Stimulated activated CD4-positive, alpha-beta T cell treated with anti-CD3 and anti-CD28 coated beads, TNF-alpha, amount 100 ng/mL, for 24 hours (primary cell): ENCODE measurements at places on chromosomes 7 and 10.

GRCh38 chr7:106423821-106424475 lies 139.2 kb upstream of the NAMPT start:
- no peak for DNase-seq

GRCh38 chr10:74081192-74081803 lies 69.3 kb downstream of the AP3M1 start:
- DNase-seq, result peak; percentile 27

DNA sequence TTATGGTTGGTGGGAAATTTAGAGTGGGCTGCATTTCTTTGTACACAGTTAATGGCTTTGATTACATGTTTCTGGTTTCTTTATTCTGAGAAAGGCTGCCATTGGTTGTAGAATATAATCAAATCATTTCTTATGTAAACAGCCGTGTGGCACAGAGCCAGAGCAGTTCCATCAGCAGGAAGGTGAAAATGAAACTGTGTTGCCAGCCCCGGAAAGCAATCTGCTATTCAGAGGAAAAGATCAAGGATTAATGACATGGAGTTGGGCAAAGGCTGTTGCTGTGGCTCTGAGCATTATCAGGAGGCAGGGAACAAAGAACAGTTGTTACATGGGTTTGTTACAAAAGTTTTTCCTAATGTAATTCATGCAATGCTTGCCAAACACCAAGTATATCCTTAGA lies 74.2 kb upstream of the ZNF716 start:
- DNase-seq, result no peak

DNA sequence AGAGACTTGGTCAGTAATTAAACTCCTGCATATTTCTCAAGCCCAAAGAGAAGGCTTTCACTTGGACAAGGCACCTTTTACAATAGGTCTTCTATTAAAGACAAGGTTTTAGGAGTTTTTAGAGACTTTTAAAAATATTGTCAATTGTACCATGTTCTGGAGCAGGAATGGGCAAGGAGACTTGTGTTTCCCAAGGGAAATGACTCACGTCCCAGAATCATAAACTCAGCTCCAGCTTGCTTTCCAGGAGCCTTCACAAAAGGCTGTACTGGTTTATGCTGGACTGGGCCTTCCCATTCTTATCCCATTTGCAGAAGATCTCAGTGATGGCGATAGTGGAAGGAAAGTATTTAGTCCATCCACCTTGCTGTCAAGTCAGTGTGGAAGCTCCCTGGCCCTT lies 7.8 kb upstream of the GLI3 start:
- no peak for DNase-seq

- DNase-seq, result no peak
These were observed 23.8 kb upstream of the STARD3NL start for GRCh38 chr7:38154278-38154677.

GRCh38 chr7:27745064-27745583 lies 5.2 kb downstream of the TAX1BP1 start:
- DNase-seq, result no peak

- no peak for DNase-seq
These were observed 99.9 kb upstream of the IKZF1 start for GRCh38 chr7:50204581-50204980.

- no peak for DNase-seq
These were observed 78.9 kb downstream of the LRRC17 start for GRCh38 chr7:102991540-102992214.

DNA sequence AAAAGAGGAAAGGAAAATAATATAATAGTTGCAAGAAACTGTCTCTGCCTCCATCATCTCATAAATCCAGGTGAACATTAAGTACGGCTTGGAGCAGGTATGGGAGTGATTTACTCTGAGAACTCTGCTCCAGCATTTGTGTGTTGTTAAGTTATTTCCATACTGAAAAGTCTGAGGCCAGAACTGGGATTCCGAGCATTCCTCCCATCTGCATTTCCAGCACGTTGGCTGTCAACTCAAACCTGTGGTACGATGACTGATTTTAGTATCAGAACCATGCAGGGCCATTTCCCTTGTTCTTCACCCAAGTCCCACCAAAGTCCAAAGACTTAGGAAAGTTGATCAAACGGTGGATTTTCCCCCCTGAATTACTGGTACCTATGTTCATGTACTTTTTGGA lies 104.9 kb downstream of the CREB5 start:
- no peak for DNase-seq

- DNase-seq, result no peak
These were observed 148.1 kb upstream of the PCBD1 start for GRCh38 chr10:71036297-71036966.

- no peak for DNase-seq
These were observed 10.9 kb downstream of the TMEM72 start for GRCh38 chr10:44922021-44922420.

- DNase-seq, result no peak
These were observed 262.6 kb upstream of the NEBL start for GRCh38 chr10:21159669-21160068.

DNA sequence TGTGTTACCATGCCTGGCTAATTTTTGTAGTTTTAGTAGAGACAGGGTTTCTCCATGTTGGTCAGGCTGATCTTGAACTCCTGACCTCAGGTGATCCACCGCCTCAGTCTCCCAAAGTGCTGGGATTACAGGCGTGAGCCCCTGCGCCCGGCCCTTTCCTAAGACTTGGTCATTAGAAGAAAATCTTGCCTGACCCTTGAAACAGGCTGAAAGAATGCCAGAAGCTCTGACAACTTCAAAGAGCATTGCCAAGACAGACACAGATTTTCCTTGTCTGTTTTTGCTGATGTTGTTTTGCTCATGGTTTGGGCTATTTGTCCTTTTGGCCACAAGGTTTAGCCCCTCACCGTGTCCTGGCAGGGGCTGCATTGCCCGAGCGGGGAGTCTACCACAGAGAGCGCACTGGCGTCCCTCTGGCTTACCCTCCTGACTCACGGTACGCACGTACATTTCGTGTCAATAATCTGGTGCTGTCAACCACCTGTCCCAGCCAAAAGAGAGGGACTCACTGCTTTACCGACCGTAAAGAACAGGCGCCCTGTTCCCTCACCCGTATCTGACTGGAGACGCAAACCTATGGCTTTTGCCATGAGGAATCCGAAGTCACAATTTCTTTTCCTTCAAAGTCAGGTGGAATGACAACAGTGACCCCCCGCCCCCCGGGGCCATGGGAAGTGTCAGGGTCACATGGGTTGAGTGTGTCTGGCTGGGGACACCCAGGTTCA lies 10.1 kb upstream of the INPP5A start:
- DNase-seq, result no peak

GRCh38 chr10:17206210-17206709 lies 4.8 kb upstream of the TRDMT1 start:
- no peak for DNase-seq

- DNase-seq, result no peak
These were observed 536.6 kb upstream of the GALNT17 start for GRCh38 chr7:70595370-70595754.

DNA sequence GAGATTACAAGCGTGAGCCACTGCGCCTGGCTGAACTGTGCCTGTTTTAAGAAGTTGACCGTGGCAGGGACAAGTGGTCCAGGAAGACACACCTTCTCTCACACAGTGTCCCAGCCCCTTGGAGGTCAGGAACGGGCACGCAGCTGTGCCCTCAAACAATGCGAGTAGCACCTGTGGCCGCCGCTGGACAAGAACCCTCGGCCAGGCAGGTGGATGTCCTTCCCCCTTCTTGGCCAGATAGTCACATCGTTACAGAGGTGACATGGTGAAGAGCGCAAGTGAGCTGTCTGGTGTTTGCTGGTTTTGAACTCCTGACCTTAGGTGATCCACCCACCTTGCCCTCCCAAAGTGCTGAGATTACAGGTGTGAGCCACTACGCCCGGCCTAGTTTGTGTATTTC lies 8.8 kb downstream of the ZFAND2A start:
- DNase-seq, result no peak

DNA sequence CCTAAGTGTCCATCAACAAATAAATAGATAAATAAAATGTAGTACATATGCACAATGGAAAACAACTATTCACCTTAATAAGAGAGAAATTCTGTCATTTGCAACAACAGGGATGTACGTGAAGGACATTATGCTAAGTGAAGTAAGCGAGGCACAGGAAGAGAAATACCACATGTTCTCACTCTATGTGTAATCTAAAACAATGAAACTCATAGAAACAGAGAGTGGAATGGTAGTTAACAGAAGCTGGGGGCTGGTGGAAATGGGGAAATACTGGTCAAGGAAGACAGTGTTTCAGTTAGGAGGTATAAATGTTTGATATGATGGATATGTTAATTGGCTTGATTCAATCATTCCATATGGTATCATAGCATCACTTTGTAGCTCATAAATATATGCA lies 43.1 kb downstream of the ARL4A start:
- DNase-seq, result no peak

GRCh38 chr10:77713521-77714280 lies 76.1 kb upstream of the KCNMA1 start:
- no peak for DNase-seq

GRCh38 chr7:124171068-124171467 lies 138.2 kb upstream of the TMEM229A start:
- no peak for DNase-seq

DNA sequence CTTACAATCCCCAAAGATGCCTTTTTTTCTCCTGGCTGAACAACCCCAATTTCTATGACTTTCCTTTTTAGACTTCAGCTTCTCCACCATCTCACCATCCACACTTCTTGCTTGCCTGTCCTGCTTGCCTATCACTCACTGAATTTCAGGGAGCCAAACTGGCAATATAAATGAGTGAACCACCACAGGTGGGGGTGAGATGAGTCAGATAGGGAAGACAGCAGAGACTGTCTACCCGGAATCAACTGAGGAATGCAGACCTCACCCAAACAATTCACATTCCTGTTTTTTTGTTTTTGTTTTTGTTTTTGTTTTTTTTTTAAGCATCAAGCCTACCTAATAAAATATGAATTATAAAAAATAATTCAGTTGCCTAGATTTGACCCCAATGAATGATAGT lies 273.8 kb downstream of the NRG3 start:
- no peak for DNase-seq

DNA sequence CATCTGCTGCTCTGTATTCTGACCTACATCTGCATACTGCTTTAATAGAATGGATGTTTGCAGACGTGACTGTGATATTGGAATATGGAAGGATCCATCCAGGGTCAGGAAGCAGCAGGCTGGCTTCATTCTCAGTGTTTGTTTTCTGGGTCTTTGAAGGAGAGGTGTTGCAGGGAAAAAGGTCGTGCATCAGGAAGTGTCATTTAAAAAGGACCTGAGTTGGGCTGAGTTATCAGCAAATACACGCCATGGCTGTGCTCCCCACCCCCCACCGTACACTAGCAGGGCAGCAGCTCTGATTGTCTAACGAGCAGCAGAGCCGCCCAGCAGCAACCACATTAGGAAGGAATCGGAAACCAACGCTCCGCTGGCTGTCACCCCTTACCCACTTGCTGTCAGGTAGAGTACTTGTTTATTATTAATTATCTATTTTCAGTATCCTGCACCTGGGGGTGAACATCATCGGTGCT lies 63.1 kb upstream of the STEAP1B start:
- DNase-seq, result no peak

DNA sequence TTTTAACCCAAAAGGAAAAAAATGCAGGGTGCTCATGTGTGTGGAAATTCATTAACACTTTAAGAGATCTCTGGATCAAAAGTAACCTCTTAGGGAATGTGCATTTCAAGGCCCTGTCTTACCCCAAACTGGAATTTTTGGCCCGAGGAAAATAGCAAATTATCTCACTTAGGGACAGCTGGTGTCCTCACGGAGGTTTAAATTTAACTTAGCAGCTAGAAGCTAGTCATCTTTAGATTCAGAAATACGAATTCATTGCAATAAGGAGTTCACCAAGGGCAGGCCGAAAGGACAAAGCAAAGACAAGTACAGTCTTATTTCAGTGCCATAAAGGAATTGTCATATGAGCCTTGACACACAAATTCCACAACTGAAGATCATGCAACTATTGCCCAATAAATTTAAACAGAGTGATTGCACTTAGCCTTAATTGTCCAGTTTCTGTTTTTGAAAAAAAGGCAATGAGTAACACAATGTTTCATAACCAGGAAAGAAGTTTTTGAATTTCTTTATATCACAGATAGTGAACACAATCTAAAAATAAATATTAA lies 22.4 kb upstream of the SEMA3C start:
- no peak for DNase-seq

- no peak for DNase-seq
These were observed 404.3 kb upstream of the LRRTM3 start for GRCh38 chr10:66521506-66521905.

- no peak for DNase-seq
These were observed 22.2 kb downstream of the SLC37A3 start for GRCh38 chr7:140375892-140376730.

DNA sequence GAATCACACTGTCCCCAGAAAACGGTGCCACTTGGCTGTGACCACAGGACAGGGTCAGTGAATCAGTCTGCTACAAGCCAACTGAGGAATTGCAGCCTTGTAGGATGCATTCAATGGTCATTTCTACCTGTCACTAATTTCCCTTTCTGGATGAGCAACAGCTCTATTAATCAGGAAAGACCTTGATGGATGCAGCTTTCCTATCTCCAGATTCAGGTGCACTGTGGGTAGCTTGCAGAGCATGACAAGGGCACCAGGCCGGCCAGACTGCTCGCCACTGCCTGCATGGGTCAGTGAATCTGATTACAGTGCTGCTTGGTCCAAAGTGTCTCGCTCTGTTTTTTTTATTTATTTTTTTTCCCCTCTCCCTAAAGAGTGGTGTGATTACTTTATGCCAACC lies 506.8 kb upstream of the AUTS2 start:
- no peak for DNase-seq

- no peak for DNase-seq
These were observed 5.0 kb downstream of the MXI1 start for GRCh38 chr10:110212119-110213006.

- no peak for DNase-seq
These were observed 356.2 kb downstream of the SDK1 start for GRCh38 chr7:3657206-3657605.

DNA sequence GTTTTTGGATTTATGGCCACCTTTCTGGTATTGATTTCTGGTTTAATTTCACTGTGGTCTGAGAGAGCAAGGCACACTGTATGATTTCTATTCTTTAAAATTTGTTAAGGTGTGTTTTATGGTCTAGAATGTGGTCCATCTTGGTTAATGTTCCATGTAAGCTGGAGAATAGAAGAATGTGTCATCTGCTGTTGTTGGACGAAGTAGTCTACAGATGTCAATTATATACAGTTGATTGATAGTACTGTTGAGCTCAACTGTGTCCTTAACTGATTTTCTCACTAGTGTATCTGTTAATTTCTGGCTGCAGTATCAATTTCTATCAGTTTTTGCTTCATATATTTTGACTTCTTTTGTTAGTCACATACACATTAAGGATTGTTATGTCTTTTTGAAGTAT lies 127.1 kb downstream of the MLLT10 start:
- no peak for DNase-seq

DNA sequence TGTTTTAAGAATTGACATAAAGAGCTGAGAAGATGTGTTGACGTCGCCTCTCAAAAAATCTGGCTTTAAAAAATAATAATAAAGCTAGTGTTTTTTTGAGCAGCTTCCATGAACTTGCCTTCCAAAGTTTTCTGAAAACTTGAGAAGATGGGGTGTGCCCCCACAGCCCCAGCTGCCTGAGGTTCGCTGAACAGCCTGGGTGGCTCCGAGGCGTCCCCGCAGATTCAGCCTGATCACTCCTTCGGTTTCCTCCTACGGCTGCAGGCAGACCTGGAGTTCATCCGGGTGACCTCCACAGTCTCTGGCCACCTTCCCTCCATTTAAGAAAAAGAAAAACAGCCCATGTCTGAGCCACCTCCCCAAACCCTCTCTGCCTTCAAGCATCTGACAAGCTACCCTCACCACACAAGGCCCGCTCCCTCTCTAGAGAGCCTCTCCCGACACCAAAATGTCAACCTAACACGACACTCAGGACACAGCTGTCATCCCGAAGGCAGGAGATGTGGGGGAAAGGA lies 177.8 kb downstream of the PTPRN2 start:
- no peak for DNase-seq

GRCh38 chr10:4662576-4663161 lies 163.3 kb upstream of the AKR1E2 start:
- DNase-seq, result no peak
